ENCODE measurements at places on chromosomes 6 and 20. TPM values are rescaled to one million over a fixed set of nuclear protein-coding genes. Genes with fewer than 3 reads are reported as not detected.
A peak's percentile ranks its signal among the peaks of the same experiment; 100 is the strongest.

DNA sequence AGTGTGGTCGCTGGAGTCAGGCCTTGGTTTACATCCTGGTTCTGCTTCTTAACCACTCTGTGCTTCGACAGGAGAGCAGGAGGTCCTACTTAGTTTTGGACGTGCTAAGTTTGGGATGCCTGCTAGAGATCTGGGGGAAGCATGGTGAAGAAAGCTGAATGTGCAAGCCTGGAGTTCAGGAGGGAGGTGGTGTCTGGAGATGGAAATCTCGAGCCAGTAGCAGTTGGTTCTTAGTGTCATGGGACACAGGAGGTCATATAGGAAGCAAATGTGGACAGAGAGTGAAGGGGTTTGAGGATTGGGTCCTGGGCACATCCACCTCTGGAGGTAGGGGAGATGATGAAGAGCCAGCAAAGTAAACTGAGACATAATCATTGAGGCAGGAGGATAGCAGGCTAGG is 131.4 kb downstream of the SYCP2 start:
- no peak for DNase-seq
- no peaks in the 10 kb centered on the region for H3K36me3 ChIP-seq
- H3K4me1 ChIP-seq, result no peaks in the 10 kb centered on the region
- H3K27me3 ChIP-seq, result no peaks in the 10 kb centered on the region
- H3K4me3 ChIP-seq, result no peak overlapping the region

DNA sequence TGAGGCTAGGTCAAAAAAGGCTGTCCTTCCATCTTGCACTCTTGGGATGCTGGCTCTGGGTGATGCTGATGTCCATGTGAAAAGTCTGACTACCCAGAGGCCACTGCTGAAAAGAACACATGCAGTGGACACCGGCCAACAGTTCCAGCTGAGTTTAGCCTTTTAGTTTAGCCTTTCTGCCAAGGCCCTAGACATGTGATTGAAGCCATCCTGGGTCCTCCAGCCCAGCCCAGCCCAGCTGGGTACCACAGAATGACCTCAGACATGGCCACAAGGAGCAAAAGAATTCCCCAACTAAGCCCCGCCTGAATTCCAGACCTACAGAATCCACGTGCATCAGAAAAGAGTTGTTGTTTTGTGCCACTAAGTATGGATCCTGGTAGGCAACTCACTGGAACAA is 17.4 kb downstream of the PIGT start:
- H3K4me3 ChIP-seq, result no peak overlapping the region
- no peaks in the 10 kb centered on the region for H3K36me3 ChIP-seq
- peak; percentile 30 for DNase-seq
- H3K27ac ChIP-seq, result no peak overlapping the region
- H3K27me3 ChIP-seq, result no peaks in the 10 kb centered on the region

UBR2 gene
- 36.0 TPM for total RNA-seq

CALHM6 gene
- total RNA-seq, result 4.2 TPM

- no peaks in the 10 kb centered on the region for H3K27me3 ChIP-seq
- H3K27ac ChIP-seq, result no peak overlapping the region
- no peaks in the 10 kb centered on the region for H3K36me3 ChIP-seq
- DNase-seq, result no peak
These were observed 136.8 kb upstream of the RPS6KA2 start for GRCh38 chr6:166763606-166764472.

- H3K36me3 ChIP-seq, result no peaks in the 10 kb centered on the region
- H3K4me3 ChIP-seq, result peak overlapping the region; percentile 97
- H3K4me1 ChIP-seq, result no peaks in the 10 kb centered on the region
- peak overlapping the region; percentile 87 for H3K27ac ChIP-seq
- peak; percentile 55 for DNase-seq
These were observed 503 bp downstream of the PPDPF start for GRCh38 chr20:63520934-63521601.

- H3K27ac ChIP-seq, result no peak overlapping the region
- H3K36me3 ChIP-seq, result no peaks in the 10 kb centered on the region
- H3K4me3 ChIP-seq, result no peak overlapping the region
- no peaks in the 10 kb centered on the region for H3K27me3 ChIP-seq
- peaks cover 36% of the 10 kb centered on the region for H3K4me1 ChIP-seq
These were observed 10.3 kb downstream of the CEP85L start for GRCh38 chr6:118641042-118641441.

DNA sequence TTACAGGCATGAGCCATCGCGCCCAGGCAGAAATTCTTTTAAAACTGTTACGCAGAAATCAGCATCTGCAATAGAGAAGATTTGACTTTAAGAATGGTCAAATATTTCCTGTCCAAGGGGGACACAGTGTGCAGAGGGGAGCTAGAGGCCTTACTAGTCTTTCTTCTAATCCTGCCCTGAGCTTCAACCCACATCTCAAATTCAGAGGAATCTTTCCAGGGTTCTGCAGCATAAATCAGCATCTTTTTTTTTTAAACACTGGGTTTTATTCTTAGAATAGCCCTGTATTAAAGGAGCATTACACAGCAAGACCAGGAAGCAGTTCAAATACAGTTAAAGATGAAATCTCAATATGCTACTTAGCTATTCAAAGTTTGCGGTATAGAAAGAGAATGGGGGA is 81.1 kb downstream of the DTNBP1 start:
- no peak overlapping the region for H3K4me3 ChIP-seq
- DNase-seq, result no peak
- H3K27me3 ChIP-seq, result no peaks in the 10 kb centered on the region
- no peaks in the 10 kb centered on the region for H3K36me3 ChIP-seq
- H3K4me1 ChIP-seq, result no peaks in the 10 kb centered on the region

PHACTR3 gene
- 3.6 TPM for total RNA-seq

DNA sequence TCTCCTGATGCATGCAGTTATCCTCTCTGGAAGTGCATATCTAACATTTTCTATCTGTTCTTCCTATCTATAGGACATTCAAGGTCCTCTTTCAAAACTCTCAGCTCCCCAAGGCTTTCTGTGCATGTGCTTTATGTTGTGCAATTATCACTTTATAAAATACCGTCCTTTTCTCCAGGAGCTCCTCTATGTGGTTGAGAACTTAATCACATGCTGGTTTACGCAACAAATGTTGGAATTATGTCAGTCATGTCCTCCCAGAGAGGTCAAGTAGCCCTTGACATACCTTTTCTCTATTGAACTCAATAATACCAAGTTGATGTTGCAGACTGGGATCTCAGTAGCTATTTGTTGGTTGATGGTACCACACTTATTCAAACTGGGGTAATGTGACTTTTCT is 388.4 kb downstream of the BTBD3 start:
- no peaks in the 10 kb centered on the region for H3K36me3 ChIP-seq
- H3K4me1 ChIP-seq, result no peaks in the 10 kb centered on the region
- no peak overlapping the region for H3K4me3 ChIP-seq
- no peak for DNase-seq
- no peaks in the 10 kb centered on the region for H3K27me3 ChIP-seq
- no peak overlapping the region for H3K27ac ChIP-seq

GRCh38 chr6:137764464-137764863 is 102.6 kb upstream of the TNFAIP3 start:
- no peak overlapping the region for H3K4me3 ChIP-seq
- H3K36me3 ChIP-seq, result no peaks in the 10 kb centered on the region
- no peak overlapping the region for H3K27ac ChIP-seq
- no peaks in the 10 kb centered on the region for H3K4me1 ChIP-seq
- H3K27me3 ChIP-seq, result no peaks in the 10 kb centered on the region
- DNase-seq, result no peak

- no peak overlapping the region for H3K27ac ChIP-seq
- H3K4me3 ChIP-seq, result no peak overlapping the region
- H3K4me1 ChIP-seq, result peaks cover 25% of the 10 kb centered on the region
- DNase-seq, result no peak
These were observed 17.5 kb upstream of the KCNK16 start for GRCh38 chr6:39339868-39340550.

- DNase-seq, result no peak
- no peak overlapping the region for H3K4me3 ChIP-seq
- no peaks in the 10 kb centered on the region for H3K27me3 ChIP-seq
- no peak overlapping the region for H3K27ac ChIP-seq
These were observed 327.6 kb downstream of the NKAIN2 start for GRCh38 chr6:124131259-124131658.

PRDM13 gene
- not detected for total RNA-seq

WFDC12 gene
- not detected for total RNA-seq

GRCh38 chr20:52083627-52084232 is 107.8 kb downstream of the ZFP64 start:
- H3K27me3 ChIP-seq, result no peaks in the 10 kb centered on the region
- H3K27ac ChIP-seq, result no peak overlapping the region
- no peak overlapping the region for H3K4me3 ChIP-seq
- H3K4me1 ChIP-seq, result no peaks in the 10 kb centered on the region

DNA sequence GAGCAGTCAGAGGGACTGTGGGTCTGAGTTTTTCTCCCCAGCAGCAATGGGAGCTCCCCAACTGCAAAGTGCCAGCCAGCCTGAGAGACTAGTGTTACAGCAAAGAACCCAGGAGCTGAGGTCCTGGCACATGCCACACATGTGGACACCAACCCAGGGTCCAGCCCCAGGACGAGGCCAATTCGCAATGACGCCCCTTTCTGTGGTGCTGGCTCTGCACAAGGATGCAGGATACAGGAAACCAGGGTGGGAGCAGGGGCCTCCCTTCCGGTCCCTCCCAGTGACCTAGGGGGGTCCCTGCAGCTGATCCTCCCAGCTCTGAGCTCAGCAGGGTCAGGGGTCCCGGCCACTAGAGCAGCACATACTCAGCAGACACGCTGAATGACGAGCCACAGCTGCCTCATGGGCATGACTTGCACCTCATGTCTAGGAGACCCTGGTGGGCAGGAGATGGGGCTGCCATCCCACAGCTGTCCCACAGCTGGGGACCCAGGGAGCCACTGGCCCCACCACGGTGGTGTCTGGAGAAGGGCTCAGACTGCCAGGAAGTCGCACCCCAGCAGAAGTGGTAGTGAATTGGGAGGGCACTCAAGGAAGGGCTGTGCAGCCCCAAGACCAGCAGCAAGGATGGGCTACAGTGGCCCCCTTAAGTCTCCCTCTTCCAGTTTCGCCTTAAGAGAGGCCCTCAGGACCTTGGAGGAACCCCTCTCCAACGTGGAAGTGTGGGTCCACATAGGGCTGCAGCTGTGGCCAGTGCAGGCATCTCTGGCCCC is 3.6 kb downstream of the ARFRP1 start:
- DNase-seq, result no peak
- H3K4me3 ChIP-seq, result no peak overlapping the region
- no peak overlapping the region for H3K27ac ChIP-seq
- no peaks in the 10 kb centered on the region for H3K27me3 ChIP-seq

SLA2 gene
- total RNA-seq, result 0.12 TPM

DNA sequence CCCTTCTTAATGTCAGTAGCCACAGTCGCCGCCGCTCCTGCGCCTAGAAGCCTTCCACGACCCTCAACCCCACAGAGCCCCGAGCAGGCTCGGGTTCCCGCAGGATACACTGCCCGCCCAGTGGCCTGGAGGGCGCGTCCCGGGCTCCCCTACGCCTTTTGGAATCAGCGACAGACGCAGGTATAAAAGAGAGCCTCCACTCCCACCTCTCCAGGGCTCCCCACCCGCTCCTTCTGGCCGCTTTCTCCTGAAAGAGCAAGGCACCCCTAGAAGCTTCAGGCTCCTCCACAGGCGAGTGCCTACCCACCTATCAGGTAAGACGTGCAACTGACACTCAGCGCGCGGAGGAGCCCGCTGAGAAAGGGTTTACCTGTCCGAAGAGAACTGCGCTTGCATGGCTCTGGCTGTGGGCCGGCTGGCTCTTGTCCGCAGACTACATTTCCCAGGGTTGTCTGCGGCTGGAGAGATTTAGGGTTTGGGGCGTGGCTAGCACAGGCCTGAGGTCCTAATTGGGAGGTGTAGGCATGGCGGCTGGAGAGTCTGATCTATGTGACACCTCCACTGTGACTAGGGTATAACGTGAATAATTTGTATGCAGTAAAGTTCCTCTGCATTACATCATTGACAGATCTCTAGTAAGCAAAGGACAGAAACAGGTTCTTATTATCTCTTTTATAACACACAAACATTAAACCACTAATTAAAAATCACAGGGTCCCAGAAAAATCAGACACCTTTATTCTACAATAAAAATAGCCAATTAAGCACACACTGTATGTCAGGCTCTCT is 13.5 kb upstream of the ZNF391 start:
- no peaks in the 10 kb centered on the region for H3K36me3 ChIP-seq
- peak; percentile 79 for DNase-seq
- no peaks in the 10 kb centered on the region for H3K27me3 ChIP-seq
- peak overlapping the region; percentile 92 for H3K4me3 ChIP-seq

DNA sequence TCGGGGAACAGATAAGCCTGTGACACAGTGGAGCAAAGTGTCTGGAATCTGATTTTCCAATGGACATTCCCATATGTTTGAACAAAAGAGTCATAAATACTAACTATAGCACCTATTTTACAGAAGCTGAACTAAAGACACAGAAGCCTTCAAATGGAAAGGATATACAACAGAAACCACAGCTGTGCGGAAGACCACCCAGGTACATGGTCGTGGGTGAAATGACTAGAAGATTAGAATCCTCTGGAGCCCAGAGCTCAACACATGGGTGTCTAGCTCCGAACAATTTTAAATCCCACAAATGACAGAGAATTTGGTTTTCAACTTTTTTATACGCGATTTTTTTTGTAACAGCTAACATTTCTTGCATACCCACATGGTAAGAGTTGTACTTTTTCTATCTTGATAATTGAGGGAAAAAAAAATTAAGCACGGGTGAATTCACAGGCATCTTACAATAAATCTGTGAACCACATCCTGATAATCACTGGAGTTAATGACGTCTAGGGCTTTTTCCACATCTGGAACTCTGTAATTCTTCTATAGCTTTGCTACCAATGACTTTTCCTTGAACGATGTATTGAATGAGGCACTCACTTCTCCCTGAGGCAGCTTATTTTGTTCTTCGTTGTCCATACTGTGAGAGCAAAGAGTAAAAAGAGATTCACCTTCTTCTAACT is 271.1 kb upstream of the AGPAT4 start:
- no peaks in the 10 kb centered on the region for H3K4me1 ChIP-seq
- H3K4me3 ChIP-seq, result no peak overlapping the region
- no peaks in the 10 kb centered on the region for H3K27me3 ChIP-seq

- no peak overlapping the region for H3K27ac ChIP-seq
- no peaks in the 10 kb centered on the region for H3K27me3 ChIP-seq
- no peak overlapping the region for H3K4me3 ChIP-seq
These were observed 67.3 kb upstream of the JAG1 start for GRCh38 chr20:10741060-10741459.

DEF6 gene
- total RNA-seq, result 2.3 TPM

DNA sequence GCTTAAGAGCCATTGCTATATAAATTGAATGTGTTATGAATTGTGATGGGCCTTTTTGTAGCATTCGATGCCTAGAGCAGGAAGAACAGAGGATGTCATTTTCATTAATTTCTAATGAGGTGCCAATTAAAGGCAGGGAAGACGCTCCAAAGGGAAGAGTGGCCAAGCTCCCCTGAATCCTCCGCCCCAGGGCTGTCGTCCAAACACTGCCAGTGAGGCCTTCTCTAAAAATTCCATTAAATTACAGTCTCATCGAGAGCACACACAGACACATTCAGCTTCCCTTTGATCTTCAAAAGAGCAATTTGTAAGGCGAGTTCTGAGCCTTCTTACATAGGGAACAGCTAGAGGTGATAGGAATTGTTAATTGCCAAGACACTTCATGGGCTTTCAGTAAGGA is 300.0 kb downstream of the ZFAND3 start:
- H3K36me3 ChIP-seq, result no peaks in the 10 kb centered on the region
- no peak for DNase-seq
- no peaks in the 10 kb centered on the region for H3K4me1 ChIP-seq
- H3K27me3 ChIP-seq, result no peaks in the 10 kb centered on the region
- no peak overlapping the region for H3K27ac ChIP-seq

DEFB124 gene
- total RNA-seq, result not detected

GRCh38 chr6:53928641-53929040 is 133.8 kb downstream of the LRRC1 start:
- H3K27me3 ChIP-seq, result no peaks in the 10 kb centered on the region
- H3K27ac ChIP-seq, result no peak overlapping the region
- no peak overlapping the region for H3K4me3 ChIP-seq
- H3K36me3 ChIP-seq, result no peaks in the 10 kb centered on the region
- no peak for DNase-seq

Data from adrenal gland (tissue), 19 donors.